Kidney (tissue), 22 donors: ENCODE measurements at places on chromosomes 1 and 21.

DNA sequence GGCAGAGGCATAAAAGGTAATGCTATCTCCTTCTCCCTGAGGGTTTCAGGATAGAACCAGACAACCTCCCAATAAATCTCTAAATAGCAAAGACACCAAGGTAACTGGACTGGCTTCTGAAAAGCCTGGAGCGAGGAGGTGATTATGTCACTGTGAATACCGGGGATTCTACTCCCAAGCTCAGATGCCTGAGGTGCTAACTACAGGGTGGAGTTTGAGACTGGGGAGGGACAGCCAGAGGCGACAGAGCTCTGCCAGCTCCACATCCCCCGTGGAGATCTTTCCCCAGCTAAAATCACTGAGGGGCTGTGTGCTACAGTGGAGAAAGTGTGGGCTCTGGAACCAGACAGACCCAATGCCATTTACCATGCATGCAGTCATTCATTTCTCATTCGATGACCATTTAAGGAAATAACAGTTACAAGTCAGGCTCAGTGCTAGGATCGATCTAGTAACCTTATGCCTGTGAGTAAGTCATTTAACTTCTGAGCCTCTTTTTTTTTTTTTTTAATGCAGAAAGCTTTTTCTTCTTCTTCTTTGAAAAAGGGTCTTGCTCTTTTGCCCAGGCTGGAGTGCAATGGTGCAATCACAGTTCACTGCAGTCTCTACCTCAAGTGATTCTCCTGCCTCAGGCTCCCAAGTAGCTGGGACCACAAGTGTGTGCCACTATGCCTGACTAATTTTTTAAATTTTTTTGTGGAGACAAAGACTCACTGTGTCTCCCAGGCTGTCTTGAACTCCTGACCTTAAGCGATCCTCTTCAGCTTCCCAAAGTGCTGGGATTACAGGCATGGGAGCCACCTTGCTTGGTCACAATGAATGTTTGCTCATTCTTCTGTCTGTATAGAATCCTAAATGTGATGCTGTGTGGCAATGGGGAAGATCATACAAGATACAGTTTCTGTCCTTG is 8.1 kb upstream of the SLC45A3 start:
- no peak for DNase-seq

DNA sequence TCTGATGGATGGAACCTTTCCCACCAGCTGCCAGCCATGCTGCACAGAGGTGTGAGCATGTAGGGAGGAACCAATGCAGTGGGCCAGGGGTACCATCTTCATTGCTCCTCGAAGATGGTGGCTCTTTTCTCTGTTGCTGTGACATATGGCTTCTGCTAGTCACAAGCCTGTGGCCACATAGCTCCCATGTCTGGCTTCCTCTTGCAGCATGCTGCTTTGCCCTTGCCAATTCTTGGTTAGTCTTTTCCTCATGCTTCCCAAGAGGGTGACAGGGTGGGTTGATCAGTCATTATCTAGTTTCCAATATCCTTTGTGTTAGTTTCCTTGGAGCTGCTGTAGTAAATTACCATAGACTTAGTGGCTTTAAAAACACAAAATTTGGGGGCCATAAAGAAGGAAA is 123.4 kb downstream of the ETS2 start:
- DNase-seq = no peak

- no peak for DNase-seq
These were observed 44.5 kb upstream of the VAMP3 start for GRCh38 chr1:7726623-7727022.

- peak; percentile 75 for DNase-seq
These were observed at the start of gene SLC25A34 for GRCh38 chr1:15736038-15736891. SLC25A34 (plus strand) TSS chr1:15736258; CDS start chr1:15736486, 228 bp downstream.

- DNase-seq = no peak
These were observed 17.7 kb downstream of the FAF1 start for GRCh38 chr1:50942334-50942733.

DNA sequence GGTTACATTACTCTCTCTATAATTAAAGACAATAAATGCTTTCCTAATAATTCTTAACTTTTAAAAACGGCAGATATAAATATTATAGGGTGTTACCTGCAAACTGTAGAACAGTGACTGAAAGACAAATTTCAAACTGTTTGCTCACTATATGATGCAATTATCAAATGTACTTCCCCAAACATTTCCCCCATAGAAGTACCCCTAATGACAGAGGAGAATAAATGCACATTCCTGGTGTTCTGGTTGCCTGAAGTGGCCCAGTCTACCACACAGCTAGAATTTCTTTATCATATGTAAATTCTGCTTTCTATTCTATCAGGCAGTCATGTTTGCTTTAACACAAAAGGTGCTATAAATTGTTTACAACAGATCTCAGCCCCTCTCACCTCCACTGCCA is 70.4 kb downstream of the VAV3 start:
- DNase-seq = no peak

- DNase-seq = no peak
These were observed 4.1 kb upstream of the GNPAT start for GRCh38 chr1:231236938-231237337.

DNA sequence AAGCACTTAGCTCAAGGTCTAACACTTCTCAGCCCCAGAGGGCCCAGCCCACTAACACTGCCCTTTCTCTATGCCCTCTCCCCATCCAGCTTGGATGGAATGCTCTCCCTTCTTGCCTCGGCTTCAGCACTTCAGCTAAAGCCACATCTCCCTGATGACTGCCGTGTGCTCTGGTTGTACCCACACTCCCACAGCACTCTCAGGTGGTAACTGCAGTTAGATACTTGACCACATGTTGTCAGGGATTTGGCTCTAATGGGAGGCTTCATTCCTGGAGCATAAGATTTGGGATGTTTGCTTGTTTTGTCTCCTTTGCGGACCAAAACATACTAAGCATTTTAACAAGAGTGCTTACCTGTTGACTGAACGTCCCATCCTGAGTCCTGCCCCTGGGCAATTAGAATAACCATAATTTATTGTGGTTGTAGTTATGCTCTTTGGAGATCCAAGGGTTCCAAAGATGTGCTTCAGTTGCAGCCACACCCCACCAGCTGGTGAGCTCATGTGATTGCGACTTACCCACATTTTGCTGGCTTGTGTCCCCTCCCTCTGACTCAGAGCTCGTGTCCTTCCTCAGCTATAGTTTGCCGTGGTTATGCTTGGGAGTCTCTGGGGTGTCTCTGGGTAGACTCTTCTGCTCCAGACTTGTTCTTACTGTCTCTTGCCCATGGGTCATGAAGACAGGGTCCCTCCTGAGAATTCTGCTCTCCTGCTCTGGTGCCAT is 7.7 kb upstream of the SLC26A9 start:
- no peak for DNase-seq

- DNase-seq = peak; percentile 86
These were observed 24.6 kb upstream of the ADARB1 start for GRCh38 chr21:45049714-45050344.

- no peak for DNase-seq
These were observed 16.2 kb upstream of the CR1L start for GRCh38 chr1:207628776-207629175.

DNA sequence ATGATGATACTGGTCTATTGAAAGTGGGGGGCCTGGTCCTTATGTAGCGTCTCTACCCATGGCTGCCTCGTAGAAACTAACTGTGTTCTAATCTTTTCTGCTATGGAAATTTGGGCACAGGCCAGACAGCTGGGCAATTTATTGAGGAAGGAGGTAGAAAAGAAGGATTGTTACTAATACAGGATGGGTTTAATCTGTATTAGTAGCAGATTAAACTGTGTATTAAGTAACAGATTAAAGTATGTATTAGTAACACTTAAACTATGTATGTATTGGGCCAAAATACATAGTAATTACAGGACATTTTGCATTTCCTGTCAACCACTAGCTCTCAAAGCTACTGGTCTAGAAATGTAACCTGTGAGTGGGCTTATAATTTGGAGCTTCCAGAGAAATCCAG is 142.0 kb downstream of the MAST2 start:
- DNase-seq = no peak

GRCh38 chr21:34730756-34731445 is 62.1 kb downstream of the CLIC6 start:
- DNase-seq = no peak

DNA sequence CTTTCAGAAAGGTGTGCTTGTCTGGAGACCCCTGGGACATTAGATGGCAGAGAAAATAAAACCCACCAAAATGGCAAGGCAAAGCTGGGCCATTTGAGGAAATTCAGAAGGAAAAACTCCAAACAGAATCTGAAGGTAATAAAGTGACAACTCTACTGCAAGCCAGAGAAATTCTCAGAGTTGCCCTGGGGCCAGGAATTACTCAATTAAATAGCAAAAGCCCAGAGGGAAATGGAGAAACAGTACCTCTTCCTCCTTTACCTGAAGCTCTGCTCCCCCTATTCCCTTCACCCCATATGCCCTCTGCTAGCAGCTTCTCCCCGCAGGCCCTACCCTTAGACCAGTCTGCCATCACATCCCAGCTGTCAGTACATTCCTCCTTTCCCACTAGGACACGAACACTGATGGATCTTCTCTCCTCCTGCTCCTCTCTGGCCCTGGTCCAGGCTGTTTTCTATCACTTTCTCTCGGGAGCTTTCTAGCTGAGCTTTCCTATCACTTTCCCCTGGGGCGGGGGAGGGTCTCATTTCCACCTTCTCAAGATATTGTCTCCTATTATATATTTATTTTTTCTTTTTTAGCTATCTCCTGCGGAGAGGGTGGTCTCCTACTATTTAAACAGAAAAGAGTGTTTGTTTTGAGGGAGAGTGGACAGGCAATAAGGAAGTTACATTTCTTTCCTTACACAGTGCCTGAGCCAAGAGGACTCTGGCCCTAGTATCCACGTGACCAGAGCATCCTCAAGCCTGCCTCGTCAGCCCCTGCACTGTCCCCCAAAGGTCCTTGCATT is 47.7 kb upstream of the RBM15 start:
- no peak for DNase-seq

GRCh38 chr1:25343872-25344271 is 5.7 kb downstream of the TMEM50A start:
- DNase-seq = no peak

GRCh38 chr1:13813398-13814012 is 113.5 kb downstream of the PRDM2 start:
- no peak for DNase-seq

- DNase-seq = no peak
These were observed 4.9 kb downstream of the IL12RB2 start for GRCh38 chr1:67312615-67313014.

DNA sequence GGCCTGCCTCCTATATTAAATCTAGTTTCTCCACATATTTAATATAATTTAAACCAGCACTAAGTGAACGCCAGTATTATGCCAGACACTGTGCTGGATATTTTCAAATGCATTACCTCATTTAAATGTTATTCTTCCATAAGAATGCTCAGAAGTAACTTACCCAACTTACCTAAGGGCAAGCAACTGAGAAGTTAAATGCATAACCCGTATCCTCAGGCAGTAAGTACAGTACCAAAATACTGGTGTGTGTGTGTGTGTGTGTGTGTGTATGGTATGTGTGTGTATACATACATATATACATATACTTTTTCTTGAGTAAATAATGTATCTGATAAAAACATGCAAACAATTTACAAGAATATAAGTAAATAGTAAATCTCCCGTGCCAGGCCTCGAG is 9.0 kb upstream of the TRIM45 start:
- no peak for DNase-seq

GRCh38 chr1:55833529-55834091 is 618.4 kb upstream of the USP24 start:
- DNase-seq = no peak

DNA sequence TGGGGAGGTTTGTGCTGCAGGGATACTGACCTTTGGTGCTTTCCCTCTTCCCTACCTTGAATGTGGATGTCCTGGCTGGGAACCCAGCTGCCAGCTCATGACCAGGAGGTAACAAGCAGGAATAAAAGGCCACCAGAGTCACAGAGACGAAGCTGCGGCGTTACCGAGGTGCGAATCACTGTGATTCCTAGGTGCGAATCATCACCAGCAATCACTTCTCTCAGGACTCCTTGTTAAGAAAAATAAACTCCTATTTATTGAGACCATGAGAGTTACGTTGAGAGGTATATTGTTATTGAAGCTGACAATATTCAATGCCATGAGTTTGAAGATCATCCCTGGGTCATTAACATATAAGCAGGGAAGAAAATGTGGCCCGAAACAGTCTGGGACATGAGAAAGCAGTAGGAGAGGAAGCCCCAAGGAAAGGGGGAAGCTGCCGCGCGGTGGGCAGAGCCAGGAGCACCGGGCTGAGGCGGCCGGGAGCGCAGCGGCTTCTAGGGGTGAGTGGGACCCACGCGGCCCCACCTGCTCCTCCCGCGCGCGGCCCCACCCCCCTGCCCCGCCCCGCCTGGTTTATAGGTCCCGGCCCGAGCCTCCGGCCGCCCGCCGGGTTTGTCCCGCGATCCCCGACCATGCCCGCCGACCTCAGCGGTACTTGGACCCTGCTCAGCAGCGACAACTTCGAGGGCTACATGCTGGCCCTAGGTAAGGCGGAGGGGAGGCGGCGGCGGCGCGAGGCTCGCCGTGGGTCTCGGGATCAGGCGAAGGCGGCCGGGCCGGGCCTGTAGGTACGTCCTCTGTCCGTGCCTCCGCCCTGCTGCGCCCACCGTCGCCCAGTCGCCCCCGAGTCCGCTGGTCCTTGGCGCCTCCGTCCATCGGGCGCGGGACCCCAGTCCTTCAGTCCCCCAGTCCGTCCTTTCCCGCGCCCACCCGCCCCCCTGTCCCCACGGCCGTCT is at the start of gene RBP7:
Gene RBP7 (plus strand): TSS at position 605 of the 959 bp plus-strand sequence. CDS start 31 bp downstream, at position 636.
- peak; percentile 43 for DNase-seq
